CD4-positive, alpha-beta T cell treated with Interleukin-12 subunit alpha and Interleukin-12 subunit beta, for 1 hour (primary cell): ENCODE measurements at places on chromosomes 3 and 15.

DNA sequence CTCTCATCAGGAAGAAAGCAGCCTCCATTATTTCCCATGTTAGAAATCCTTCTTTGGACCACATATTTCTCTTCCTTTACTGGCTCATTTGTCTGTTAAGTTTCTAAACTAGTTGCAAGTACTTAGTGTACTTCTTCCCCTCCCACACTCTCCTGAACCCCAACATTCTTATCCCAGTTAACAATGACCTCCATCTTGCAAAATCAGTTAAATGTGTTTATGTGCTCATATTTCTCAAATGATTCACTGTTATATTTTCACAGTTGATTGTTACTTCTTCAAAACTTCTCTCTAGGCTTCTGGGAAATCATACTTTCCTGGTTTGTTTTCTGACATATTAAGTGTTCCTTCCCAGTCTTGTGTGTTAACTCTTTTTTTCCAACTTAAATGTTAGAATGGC lies 856.9 kb downstream of the EPHA3 start:
- DNase-seq: no peak

- DNase-seq: no peak
Observed at GRCh38 chr15:88185584-88185983, 71.0 kb downstream of the NTRK3 start.

- DNase-seq: no peak
Observed at GRCh38 chr3:99394831-99395778, 243.3 kb upstream of the COL8A1 start.

- DNase-seq: no peak
Observed at GRCh38 chr3:114904633-114905032, 242.5 kb downstream of the ZBTB20 start.

- no peak for DNase-seq
Observed at GRCh38 chr3:42491881-42492507, 10.4 kb upstream of the VIPR1 start.

GRCh38 chr3:11829416-11829815 lies 17.3 kb downstream of the TAMM41 start:
- DNase-seq: no peak

DNA sequence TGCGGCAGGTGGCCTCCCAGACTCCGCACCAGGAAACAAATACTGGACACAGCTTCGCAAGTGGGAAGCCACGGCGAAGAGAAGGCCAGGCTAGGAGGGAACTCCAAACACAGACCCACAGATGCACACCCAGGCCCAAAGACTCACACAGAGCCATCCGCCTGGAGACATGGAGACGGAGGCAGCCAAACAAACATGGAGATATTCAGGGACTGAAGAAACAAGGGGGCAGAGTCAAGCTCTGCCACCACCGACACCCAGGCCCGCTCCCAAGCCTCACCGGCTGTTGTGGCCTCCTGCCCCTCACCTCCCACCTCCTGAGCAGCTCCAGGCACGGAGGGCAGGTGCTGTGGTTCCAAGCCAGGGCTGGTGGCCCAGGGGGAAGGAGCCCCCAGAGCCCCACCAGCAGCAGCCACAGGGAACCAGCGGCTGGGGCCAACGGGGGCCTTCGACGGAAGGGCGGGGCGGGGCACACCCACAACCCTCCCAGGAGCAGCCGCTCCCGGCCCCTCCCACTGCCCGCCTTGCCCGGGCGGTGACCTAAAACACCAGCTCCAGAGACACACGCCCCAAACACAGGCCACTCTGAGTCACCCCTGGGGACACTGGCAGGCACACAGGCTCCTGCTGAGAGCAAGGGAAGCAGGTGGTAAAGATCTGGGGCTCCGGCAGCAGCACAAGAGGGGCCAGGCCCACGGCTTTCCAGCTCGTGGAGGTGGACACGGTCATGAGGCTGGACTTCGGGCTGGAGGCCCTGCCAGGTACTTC lies 31.9 kb downstream of the TNK2 start:
- DNase-seq: peak; percentile 36

- DNase-seq: no peak
Observed at GRCh38 chr3:63559884-63560283, 92.6 kb upstream of the SNTN start.

- no peak for DNase-seq
Observed at GRCh38 chr15:68774120-68774519, 46.6 kb downstream of the ANP32A start.
